ENCODE measurements at places on chromosomes 1 and 21.

DNA sequence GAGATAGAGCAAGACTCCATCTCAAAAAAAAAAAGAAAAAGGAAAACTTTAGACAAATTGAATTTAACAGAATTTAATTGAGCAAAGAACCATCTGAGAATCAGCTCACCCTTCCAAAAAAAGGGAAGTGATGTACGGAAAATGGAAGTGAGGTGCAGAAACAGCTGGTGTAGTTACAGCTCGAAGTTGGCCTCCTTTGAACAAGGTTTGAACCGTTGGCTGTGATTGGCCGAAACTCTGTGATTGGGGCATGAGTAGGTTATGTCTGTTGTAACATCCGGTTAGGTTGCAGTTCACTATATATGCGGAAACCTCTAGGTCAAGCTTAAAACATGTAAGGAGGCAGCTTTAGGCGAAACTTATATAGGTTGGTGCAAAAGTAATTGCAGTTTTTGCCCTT, 97.9 kb upstream of the KIF26B start:
- peak; percentile 96 for DNase-seq

- DNase-seq = no peak
Measured at GRCh38 chr1:79920960-79921669, 914.6 kb upstream of the ADGRL4 start.

GRCh38 chr1:106846656-106847055, 209.8 kb upstream of the PRMT6 start:
- DNase-seq = no peak

GRCh38 chr1:46183926-46184557, 7.8 kb upstream of the P3R3URF start:
- DNase-seq = no peak

- DNase-seq = no peak
Measured at GRCh38 chr1:238063454-238063853, 172.7 kb upstream of the ZP4 start.

GRCh38 chr1:53326598-53327181, 1.2 kb downstream of the LRP8 start:
- no peak for DNase-seq

GRCh38 chr1:21645550-21645949, 23.6 kb downstream of the RAP1GAP start:
- no peak for DNase-seq
